ENCODE measurements at places on chromosomes 16 and 17. TPM values are rescaled to one million over a fixed set of nuclear protein-coding genes. Genes with fewer than 3 reads are reported as not detected.

- DNase-seq: no peak
Observed at GRCh38 chr16:88601313-88602036, 31.3 kb downstream of the ZC3H18 start.

DNA sequence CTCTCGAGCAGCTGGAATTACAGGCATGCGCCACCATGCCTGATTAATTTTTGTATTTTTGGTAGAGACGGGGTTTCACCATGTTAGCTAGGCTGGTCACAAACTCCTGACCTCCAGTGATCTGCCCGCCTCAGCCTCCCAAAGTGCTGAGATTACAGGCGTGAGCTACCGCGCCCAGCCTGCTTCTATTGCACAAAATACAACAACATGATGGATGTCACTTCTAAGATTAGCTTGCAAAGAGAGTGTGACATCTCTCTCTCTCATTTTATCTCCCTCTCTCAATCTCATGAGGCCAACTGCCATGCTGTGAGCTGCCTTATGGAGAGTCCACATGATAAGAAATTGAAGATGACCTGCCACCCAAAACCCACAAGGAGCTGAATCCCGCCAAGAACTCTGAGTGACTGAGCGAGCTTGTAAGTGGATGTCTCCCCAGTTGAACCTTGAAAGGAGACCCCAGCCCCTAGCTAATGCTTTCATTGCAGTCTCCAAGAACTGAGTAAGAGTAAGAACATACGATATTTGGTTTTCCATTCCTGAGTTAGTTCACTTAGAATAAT lies 458.5 kb downstream of the RBFOX1 start:
- no peak for DNase-seq

DNA sequence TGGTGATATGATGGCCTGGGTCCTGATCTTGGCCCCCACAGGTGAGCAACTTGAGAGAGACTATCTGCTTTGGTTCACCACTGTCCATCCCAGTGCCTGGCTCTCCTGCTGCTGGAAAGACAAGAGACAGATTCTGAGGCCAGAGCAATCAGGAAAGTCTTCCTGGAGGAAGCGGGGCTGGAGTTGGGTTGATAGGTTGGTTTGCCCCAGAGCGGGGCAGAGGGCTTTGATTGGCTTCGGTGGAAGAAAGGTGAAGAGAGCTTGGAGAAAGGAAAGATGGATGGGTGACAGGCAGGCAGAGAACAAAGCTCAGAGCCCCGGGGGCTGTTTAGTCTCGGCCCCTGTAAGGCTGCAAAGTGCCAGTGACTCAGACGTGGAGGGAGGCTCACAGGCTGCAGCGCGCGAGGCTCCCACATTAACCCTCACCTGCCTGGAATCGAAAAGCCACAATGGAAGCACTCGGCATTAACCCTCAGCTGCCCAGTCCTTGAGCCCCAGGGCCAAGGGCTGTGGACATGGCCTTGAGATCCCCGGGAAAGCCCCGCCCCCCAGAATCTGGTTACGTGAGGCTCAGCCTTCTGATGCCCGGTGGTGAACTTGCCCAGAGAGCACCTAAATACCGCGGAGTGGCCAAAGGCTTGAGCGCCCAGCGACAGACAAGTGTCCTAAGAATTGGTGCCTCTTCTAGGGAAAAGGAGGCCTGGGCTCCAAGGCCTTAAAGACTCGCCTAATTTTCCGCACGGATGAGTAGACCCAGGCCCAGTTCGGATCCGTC lies 996 bp upstream of the CPNE2 start:
- DNase-seq: peak; percentile 79

DNA sequence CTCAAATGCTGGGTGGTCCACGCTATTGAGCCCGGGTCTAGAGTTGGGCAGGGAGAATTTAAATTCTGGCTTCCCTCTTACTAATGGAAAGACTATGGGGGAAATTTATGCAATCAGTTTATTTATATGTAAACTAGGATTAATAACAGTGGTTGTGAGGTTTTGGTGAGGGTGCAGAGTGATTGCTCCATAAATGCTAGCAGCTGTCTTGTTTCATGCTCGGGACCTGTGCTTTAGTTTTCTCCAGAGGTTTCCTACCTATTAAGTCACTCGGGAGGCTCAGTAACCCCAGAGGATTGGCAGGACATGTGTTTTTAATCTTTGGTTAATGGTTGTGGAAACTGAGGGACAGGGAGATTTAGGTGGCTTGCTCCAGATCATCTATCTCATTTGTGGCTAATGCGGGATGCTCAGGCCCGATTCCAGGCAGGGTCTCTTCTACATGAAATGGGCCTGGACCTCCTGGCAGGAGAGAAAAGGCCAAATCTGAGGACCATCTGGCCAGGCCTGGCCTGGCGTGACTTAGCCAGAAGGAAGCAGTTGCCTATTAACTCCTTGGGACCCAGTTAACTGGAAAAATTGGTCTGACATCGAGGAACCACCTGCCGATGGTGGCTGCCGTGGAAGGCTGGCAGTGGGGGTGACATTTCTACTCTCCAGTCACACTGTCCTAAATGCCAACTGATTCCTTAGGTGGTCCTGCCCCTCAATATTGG lies 2.1 kb downstream of the PRCD start:
- peak; percentile 9 for DNase-seq

- DNase-seq: peak; percentile 49
Observed at GRCh38 chr17:67260170-67260987, 15.4 kb upstream of the HELZ start.

DNA sequence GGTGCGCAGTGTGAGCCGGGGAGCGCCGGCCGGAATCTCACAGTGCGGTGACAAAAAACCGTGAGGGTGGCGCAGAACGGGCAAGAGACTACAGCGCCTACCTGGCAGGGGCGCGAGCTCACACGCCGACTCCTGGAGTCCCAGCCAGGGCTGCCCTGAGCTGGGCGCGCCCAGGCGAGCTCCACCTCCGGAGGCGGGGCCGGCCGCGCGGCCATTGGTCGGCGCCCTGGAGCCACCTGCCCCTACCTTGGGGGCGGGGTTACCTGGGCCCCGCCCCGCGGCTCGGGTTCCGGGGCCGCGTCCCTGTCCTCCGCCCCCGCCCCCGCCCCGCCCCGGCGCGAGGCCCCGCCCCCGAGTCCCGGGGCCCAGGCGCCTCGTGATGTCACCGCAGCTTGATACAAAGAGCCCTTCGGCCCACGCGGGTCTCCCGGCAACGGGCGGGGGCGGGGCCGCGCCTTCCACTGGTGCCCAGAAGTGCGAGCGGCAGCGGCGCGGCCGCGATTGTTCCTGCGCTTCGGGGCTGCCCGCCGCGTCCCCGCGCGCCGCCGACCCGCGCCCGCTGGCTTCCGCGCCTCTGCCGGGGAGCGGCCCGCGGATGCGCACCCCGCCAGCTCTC lies 96.3 kb downstream of the RAB11FIP4 start:
- peak; percentile 85 for DNase-seq

GRCh38 chr17:8117367-8117979 lies 841 bp downstream of the ALOXE3 start:
- no peak for DNase-seq

DNA sequence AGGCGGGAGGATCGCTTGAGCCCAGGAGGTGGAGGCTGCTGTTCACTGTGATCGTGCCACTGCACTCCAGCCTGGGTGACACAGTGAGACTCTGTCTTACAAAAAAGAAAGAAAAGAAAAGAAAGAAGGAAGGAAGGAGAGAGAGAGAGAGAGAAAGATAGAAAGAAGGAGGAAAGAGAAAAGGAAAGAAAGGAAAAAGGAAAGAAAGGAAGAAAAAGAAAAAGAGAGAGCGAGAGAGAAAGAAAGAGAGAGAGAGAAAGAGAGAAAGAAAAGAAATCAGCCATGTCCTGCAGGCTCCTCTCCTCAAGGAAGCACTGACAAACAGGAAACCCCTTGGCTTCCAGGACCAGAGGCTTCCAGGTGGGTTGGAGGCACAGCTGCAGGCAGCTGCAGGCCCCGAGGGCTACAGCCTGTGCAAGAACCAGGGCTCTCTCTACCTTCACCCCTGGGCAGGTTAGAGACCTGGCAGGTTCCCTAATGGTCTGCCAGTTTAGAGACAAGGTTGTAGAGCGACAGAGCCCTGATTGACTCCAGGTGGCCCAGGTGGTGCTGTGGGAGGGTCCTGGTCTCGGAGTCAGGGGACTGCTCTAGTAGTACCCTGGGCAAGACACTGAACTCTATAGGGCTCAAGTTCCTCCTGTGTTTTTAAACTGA lies 53.8 kb downstream of the PECAM1 start:
- no peak for DNase-seq

DNA sequence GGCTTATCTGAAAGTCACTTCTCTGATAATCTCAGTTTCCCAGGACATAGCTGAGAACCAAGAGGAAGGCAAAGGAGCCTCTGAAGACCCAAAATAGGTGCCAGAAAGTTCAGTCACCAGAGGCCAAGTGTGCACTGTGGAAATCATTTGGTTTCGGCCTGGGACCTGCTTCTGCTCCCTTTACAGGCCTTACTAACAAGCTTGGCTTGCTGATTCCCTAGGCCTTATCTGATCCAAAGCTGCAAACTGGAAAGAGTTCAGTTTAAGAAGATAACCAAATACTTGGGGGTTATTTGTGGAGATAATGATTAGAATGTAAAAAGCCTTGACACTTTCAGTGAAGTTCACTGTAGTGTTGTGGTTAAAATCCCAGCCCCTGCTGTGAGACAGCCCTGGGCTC lies 17.0 kb downstream of the ITGA3 start:
- no peak for DNase-seq

GRCh38 chr17:1673041-1673785 lies 11.5 kb downstream of the PRPF8 start:
- no peak for DNase-seq

DNA sequence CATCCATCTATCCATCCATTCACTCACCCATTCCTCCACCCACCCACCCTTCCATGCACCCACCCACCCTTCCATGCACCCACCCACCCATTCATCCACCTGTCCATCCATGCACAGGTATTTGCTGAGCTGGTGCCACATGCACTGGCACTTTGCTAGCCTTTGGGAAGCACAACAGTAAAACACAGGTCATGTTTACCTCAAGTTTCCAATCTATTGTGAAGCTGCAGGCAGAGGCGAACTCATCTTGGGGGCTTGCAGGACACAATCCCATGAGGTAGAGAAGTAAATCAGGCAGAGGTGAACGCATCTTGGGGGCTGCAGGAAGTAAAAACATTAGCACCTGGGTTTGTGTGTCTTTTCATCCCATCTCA lies 35.6 kb upstream of the CBFA2T3 start:
- DNase-seq: no peak

DNA sequence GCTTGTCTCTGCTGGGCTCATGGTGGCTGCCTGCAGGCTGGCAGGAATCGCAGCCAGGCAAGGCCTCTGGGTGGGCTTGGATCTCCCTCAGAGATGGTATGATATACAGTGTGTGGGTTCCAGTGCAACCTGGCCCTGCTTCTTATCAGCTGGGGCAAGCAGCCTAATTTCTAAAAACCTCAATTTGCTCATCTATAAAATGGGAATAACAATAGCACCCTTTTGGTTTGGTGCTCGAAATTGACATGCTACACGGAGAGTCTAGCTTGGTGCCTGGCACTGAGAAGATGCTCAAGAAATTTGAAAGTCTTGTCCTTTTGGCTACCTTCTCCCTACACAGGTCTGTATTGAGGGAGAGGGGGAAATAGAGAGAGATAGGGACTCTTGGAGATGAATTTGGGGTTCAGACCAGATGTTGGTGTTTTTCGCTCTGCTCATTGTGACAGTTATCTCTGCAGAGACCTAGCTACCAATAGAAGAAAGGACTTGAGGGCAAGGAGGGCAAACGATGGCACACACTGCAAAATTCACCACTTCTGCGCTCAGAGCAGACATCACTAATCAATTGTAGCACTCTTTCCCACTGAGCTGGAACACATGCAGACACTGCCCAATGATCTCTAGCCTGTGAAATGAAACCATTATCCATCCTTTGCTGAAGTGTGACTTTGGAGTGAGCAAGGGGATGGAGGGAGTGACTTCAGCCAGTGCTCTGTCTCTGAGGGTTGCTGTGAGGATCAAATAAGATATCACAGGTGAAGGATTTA lies 15.6 kb downstream of the BEAN1 start:
- DNase-seq: no peak

GRCh38 chr17:81160306-81160705 lies 5.0 kb upstream of the PVALEF start:
- DNase-seq: peak; percentile 61

GRCh38 chr17:52790359-52790955 lies 631.9 kb upstream of the CA10 start:
- no peak for DNase-seq

GRCh38 chr16:73364413-73364812 lies 316.5 kb upstream of the ZFHX3 start:
- DNase-seq: no peak

DNA sequence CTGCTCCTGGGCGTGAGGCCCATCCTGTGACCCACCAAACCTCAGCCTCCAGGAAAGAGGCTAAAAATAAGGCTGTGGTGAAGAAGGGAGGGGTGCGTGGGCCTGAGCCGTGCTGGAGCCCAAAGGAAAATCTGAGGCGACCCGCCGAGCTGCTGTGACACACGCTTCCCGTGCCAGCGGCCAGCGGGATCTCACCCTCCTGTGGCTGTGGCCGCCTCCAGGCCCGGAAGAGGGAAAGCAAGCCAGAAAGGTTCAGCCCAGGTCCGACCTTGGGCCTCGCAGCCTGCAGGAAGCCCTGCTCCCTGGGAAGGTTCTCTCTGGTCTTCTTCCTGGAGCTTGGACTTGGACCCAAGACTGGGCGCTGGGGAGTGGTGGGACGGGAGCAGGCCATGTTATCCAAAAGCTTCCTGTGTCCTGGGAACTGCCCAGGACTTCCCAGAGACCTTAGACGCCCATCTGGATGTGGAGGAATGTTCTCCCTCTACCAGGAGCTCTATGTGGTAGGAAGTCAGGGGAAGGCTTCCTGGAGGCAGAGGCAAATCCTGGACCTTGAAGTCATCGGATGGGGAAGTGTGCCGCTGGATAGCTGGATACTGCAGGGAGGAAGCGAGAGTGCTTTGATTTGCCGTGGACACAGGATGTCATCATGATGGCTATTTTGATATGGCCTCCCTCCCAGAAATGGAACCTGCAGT lies 11.4 kb downstream of the SPNS2 start:
- peak; percentile 82 for DNase-seq

DNA sequence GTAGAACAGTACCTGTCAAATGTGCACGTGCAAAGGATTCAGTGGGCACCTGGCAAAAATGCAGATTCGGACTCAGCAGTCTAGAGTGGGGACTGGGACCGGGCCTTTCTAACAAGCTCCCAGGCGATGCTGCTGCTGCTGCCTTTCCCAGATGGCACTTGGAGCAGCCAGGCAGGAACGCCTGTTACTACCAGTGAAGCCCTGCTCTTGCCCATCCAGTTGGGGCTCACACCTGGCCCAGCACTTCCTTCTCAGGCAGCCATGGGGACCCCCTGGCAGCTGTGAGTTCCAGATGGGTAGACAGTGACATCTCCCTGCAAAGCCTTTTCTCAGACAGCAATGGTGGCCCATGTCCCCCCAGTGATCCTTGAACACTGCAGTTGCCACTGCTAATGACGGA lies 30.4 kb downstream of the KDM8 start:
- no peak for DNase-seq

CIBAR2 gene
- not detected for total RNA-seq

PDILT gene
- not detected for total RNA-seq

PRSS21 gene
- not detected for total RNA-seq

KRT40 gene
- total RNA-seq: not detected

BORCS6 gene
- 9.7 TPM for total RNA-seq

RHBDF1 gene
- 24.7 TPM for total RNA-seq

PYY gene
- total RNA-seq: not detected

ZNF598 gene
- total RNA-seq: 17.8 TPM

FOXN1 gene
- total RNA-seq: not detected

LHX1 gene
- total RNA-seq: not detected

CD300LF gene
- total RNA-seq: not detected

CBFA2T3 gene
- total RNA-seq: 7.4 TPM

CHST6 gene
- 9.9 TPM for total RNA-seq
